NCI-H1092 (cell line): ENCODE measurements at places on chromosomes 5 and 9.

GRCh38 chr9:73239570-73240265 is 88.1 kb downstream of the ANXA1 start:
- DNase-seq, result no peak

DNA sequence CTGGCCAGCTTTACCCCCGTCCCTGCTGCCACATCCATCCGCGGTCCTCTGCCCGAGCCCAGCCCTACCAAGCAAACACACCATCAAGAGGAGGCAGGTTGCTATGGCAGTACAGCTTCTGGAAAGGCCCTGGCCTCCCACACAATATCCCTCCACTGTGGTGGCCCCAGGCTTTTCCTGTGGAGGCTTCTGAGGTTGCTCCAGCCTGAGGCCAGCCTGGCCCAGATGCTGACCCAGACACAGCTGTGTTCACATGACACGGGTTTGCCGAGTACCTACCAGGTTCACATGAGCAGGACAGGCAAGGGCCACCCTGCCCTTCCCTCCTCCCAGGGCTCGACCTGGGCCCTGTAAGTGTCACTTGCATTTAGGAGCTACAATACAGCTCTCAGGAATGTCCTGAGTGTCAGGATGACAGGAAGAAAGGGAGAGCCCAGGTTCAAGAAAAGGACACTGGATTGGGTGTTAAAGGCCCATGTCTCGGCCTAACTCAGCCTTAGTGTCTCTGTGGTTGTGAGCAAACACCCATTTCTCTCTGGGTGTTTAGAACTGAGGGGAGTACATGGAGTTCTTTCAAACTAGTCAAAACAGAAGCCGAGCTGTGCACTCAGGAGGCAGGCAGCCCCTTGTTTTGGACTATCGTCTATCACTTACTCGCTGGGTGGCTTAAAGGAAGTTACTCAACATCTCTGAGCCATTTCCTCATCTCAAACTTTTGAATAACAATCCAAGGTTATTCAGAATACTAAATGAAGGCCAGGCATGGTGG is 40.2 kb downstream of the NAIF1 start:
- no peak for DNase-seq

DNA sequence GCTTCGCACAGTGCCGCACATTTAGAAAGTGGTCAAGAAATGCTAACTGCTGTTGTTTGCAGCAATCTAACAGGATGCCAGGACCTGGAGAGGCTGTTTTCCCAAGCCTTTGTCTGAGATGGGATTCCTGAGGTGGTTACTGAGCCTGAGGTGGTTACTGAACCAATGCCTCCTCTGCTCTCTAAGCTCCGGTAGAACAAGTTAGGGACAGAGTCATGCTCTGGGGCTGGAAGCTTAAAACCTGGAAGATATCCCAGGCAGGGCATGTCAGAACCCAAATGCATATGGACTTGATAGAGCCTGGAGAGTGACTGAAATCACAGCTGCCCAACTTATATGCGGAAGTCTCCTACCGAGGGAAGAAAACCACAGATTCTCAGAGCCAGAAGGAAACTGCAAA is 46.5 kb upstream of the FAT2 start:
- no peak for DNase-seq

GRCh38 chr9:121369595-121370265 is at the start of gene STOM:
STOM (minus strand) TSS chr9:121370250; CDS start chr9:121370187, 63 bp downstream.
- DNase-seq, result peak; percentile 8

- DNase-seq, result no peak
Observed at GRCh38 chr9:116543731-116544400, 143.2 kb upstream of the TRIM32 start.

DNA sequence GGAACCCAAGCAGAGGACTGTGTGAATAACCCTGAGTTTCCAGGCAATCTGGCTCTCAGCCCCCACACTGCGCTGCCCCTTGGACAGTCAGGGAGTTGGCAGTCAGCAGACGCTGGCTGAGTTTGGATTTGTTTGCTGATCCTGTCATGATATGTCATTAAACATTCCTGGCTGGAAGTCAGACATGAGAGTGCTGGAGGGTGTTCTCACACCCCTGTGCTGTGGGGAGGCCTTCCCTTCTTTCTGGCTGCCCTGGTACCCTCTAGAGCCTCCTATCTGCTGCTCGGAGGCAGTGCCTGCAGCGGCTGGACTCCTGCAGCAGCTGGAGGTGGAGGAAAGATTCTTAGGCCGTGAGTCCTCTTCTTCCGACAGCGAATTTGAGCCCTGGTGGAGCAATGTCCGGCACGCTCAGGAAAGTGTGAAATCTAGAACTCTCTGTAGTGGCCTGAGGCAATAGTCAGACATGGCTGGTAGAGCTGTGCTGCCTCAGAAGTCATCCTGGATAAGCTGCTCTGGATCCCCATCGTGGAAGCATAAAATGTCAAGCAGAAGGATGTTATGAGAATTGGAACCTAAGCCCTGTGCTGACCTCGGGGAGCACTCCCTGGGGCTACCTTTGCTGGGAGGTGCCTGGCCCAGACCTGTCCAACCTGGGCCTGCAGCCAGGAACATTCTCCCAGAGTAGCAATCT is 72.0 kb downstream of the PDE8B start:
- DNase-seq, result no peak

GRCh38 chr9:124255222-124255621 is 2.5 kb upstream of the NEK6 start:
- no peak for DNase-seq

DNA sequence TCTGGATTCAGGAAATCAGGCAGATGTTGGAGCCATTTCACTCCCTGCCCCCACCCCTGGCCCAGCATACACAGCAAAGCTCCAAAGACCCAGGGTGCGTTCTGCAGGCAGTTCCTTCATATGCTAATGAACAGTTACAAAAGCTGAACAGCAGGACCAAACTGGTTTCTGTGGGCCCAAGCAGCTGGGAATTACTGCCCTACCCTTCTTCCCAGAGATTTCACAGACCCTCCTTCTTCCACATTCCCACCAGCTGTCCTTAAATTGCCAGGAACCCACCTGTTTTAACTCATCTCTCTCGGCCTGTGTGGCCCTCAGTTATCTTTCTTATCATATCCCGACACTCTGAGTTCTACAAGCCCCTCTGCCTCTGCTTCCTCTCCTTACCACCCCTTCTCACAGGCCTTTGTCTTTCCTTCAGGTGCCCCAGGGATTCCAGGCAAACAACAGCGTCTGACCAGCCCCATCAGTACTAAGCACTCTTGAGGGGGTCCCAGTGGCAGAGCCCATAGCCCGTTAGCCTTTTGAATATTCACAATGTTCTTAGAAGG is 10.6 kb upstream of the F2RL1 start:
- DNase-seq, result no peak
